ENCODE measurements at places on chromosomes 6 and 20.

DNA sequence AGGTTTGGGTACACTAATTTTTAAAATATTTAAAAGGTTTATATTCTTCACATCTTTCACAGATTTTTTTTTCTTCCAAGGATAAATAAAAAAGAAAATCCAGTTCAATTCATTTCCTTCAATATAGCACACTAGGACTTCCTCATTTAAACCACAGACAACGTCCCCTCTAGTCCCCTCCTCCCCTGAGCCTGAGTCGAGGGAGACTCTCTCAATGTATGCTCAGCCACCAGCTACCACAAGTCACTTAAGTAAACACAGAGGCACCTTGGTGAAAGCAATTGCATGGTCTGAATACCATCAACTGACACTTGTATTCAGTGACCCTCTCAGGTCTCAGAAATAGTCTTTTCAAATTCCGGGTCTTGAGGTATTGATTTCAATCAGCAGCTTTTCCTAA lies 88.6 kb downstream of the SIM1 start:
- no peak for DNase-seq

GRCh38 chr6:20952699-20953474 lies 418.6 kb downstream of the CDKAL1 start:
- no peak for DNase-seq

DNA sequence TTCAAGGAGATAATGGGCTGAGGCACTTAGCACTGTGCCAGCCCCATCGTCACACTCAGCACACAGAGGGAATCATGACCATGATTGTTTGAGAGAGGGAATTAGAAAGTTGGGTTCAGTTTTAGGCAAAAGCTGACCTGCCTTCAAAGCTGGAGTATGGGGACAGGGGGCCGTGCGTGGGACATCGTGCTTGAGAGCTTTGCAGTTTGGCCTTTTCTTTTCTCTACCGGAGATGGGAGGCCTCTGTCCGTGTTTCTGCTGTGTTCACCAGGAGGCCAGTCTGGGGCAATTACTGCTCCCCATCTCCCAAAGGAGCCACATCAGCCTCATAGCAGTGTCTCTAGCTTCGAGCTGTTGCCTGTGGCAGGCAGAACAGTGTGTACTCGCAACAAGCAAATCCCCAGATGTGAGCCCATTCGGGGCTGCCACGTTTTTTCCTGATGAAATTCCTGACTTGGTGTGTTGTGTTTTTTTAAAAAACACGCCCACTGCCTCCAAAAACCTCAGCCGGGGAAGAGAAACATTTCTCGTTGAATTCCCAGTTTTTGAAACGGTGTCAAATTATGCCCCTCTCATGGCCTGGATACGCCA lies 20.2 kb downstream of the EYA2 start:
- no peak for DNase-seq

DNA sequence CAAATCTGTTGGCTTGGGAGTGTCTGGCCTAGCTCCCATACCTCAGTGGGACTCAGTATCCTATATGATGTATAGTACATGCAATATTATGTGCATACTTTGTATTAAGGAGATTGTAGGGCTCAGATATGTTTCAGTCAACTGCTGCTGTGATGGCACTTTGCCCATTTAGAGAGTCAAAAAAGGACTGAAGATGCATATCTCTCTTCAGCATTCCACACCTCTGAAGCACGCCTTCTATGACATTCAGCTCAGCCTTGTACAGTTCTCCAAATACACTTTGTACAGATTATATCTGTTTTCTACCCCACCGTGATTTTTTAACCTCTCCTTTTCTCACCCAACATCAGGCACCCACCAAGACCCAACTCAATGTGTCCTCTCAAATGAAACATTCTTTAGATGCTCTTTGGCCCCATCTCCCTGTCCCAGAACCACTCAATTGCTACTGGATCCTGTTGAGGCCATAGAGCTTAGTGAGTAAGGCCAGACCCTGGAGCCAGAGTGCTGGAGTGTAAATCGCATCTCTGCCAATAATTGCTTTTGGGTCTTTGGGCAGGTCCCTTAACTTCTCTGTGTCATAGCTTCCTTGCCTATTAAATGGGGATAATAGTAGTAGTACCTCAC lies 15.6 kb downstream of the ENPP1 start:
- no peak for DNase-seq

GRCh38 chr6:35498422-35499067 lies 1.7 kb upstream of the TEAD3 start:
- DNase-seq = no peak

DNA sequence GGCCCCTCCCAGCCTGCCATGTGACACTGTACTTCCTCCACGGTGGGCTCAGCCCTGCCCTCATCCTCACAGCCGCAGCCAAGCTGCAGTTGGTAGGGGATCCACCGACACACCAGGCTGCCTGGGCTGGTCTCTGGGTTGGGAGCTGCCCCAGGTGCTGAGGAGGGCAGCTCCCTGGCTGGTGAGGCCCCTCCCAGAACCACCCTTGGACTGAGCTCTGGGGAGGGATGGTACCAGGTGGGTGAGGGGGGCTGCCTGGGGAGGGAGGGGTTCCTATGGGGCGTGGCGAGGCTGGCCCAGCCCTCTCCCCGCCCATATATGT lies 185 bp upstream of the TNFRSF6B start:
- DNase-seq = no peak

GRCh38 chr20:43186312-43186711 lies 3.4 kb downstream of the PTPRT start:
- DNase-seq = no peak

GRCh38 chr6:14856177-14856576 lies 389.7 kb upstream of the JARID2 start:
- DNase-seq = no peak

DNA sequence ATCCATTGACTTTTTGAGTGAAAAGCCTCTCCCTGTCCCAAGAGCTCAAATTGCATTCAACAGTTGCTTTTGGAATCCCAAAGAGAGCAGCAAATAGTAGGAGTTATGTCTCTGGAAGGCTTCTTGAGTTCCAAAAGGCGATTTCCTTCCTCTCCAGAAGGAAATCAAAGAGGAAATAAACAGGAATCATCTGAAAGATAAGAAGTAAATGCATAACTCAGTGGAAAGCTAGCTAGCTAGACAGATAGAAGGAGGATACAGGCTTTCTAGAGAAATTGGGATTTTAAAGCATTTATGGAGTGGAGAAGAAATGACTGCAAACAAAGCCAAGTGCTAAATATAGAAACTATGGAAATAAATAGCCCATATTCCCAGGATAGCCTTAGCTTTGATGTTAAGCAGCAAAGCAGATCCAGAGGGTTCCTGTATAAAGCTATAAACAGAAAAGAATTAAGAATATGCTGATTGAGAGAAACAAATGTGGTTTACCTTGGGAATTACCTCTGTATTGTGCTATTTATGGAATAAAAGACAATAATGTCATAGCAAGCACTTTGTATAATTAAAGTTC lies 214.7 kb downstream of the PLCB1 start:
- no peak for DNase-seq

GRCh38 chr20:41119614-41120561 lies 17.5 kb upstream of the PLCG1 start:
- no peak for DNase-seq

DNA sequence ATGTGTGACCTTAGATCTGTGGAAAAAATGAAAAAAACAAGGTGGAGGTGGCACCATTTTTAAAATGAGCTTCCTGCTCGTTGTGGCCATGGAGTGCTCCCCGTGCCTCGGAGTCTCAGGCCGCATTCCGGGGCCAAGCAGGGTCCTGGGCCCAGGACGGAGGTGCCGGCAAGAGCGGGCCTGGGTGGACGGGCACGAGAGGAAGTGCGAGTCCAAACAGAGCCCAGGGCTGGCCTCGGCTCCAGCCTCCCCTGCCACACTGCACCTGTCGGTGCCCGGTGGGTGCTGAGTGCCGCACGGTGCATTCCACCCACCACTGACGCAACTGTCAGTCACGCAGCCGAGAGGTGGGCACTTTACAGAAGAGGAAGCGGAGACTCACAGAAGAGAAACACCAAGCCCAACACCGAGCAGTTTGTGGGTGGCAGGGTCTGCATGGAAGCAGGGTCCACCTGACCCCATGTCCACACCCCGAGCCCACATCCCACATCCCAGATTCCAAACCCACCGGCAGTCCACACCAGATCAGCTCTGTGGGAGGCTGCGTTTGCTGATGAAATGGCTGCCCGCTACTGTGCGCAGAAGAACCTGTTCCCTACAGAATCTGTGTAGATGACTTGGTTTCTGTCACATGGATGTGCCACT lies 97.7 kb downstream of the PSMB1 start:
- no peak for DNase-seq

DNA sequence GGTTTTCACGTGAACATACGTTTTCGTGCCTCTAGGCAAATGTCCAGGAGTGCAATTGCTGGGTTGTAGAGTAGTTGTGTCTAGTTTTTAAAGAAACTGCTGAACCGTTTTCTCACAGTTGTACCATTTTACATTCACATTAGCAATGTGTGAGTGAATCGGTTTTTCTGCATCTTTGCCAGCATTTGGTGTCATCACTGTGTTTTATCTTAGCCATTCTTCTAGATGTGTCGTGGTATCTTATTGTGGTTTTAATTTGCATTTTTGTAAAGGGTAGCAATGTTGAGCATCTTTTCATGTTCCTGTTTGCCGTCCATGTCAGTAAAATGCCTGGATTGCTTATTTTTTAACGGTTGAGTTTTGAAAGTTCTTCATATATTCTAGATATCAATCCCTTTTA lies 10.2 kb downstream of the DOK5 start:
- no peak for DNase-seq

Measured in HEK293T (cell line).